Naive thymus-derived CD4-positive, alpha-beta T cell (primary cell): ENCODE measurements at places on chromosomes 11 and 22.

DNA sequence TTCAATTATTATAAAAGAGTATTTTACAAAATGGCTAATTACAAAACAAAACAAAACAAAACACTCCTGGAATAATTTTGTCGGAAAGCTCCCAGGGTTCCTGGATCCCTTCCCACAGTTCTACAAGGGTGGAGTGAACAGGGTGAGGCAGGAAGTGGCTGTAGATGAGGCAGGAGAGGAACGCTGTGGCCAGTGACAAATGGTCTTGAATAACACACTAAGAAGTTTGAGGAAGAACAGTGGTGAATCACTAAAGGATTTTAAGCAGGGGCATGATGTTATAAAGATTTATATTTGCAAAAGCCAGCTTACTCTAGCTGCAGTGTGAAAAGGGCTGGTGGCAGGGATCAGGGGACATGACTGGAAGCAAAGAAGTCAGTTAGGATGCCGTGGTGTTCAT lies 33.8 kb upstream of the APOA1 start:
- DNase-seq, result no peak

DNA sequence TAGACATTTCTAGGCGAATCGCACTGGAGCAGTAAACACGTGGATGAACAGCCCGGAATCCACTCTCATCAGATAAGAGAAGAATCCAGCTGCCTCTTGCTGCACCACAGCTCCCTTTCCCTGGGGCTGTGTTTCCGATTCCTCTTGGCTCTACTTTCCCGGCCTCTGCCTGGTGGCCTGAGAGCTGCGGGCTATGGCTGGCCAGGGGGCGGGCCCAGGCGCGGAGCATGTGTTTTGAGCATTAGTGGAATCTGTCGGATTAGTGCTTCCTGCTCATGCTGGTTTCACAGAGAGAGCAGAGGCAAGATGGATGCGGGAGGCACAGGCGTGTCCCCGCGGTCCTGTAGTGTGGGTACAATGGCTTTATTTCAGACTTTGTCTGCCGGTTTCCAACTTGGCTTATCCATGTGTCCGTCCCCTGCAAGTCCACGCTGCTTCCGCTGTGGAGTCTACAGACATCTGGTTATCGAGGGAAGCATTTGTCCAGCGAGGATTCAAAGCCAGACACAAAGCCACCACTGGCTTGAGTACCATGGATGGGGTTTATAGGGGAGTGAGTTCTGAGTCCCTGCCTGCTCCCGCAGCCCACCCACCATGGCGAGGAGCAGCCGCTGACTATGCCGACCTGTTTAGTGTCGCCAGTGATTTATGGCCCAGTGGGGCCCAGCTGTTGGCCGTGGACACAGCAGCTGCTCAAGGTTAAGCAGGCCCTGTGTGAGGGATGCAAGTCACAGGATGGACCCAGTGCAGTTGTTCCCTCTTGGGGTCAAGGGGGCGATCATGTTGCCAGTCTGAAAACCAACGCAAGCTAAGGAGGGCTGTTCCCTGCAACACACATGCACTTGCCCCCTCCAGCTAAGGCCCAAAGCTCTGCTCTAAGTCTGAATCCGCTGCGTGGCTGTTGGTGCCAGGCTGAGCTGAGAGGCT lies 43.3 kb upstream of the EP300 start:
- DNase-seq, result peak; percentile 2

GRCh38 chr22:43507235-43507634 lies 95.4 kb downstream of the MPPED1 start:
- DNase-seq, result no peak

DNA sequence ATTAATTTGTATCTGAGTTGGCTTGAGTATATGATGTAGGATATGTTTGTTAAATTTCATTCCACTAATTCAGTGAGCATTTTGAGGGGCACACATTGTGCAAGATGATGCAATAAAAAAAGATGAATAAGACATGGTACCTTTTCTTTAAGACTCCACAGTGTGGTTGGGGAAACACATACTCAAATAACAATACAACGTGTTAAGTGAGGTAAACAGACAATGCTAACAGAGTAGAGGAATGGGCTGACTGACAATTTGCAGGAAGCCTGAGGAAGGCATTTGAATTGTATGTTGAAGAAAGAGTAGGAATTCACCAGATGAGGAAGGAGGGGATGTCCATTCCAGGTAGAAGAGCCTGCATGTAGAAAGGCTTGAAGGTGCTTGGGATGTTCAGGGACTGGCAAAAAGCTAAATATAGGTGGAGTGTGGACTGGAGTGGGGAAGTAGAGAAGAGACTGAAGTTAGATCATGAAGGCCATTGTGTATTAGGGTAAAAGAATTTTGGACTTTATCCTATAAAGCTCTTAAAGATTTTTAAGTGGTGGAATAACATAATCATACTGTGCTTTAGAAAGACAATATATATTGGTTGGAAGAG lies 6.8 kb downstream of the RNF169 start:
- no peak for DNase-seq

DNA sequence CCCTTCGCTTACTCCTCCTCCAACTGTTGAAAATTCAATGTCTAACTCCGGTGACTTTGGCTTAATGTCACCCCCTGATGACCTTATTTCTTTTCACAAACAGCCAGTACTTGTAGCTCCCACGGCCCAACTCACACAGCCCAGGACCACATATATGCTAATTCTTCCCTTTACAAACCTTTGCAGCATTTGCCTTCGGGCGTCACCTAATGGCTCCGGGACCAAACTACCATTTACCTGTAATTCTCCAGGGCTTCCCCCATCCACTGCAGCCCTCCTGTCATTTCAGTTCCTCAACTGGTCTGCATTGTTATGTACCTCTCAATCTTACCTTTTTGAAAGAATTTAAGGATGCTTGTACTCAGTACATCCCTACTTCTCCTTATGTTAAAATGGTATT lies 29.8 kb upstream of the OR56B4 start:
- DNase-seq, result no peak

DNA sequence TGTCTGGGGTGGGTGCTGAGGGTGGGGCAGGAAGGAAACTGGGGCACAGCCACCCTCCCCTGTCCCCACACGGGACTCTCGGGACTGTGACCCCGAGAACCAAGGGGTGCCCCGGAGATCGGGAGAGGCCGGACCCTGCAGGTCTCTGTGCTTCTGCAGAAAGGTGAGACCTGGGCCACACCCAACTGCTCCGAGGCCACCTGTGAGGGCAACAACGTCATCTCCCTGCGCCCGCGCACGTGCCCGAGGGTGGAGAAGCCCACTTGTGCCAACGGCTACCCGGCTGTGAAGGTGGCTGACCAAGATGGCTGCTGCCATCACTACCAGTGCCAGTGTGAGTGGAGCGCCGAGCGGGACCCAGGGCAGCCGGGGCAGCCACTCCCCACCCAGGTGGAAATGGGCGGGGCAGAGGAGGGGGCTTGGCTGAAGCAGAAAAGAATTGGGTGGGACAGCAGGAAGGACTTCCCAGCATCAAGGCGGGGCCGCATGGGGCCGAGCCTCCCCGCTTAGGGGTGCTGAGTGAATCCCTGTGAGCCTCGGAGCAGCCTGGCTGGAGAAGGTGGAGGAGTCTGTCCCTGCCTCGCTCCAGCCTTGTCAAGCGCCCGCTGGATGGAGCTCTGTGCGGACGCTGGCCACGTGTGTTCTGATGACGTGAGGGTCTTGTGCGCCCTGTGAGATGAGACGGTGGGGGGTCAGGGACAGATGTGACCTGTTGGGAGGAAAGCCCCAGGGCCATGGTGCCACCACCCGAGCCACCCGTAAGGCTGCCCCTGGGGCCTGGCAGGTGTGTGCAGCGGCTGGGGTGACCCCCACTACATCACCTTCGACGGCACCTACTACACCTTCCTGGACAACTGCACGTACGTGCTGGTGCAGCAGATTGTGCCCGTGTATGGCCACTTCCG lies 29.3 kb upstream of the MUC5B start:
- DNase-seq, result no peak

DNA sequence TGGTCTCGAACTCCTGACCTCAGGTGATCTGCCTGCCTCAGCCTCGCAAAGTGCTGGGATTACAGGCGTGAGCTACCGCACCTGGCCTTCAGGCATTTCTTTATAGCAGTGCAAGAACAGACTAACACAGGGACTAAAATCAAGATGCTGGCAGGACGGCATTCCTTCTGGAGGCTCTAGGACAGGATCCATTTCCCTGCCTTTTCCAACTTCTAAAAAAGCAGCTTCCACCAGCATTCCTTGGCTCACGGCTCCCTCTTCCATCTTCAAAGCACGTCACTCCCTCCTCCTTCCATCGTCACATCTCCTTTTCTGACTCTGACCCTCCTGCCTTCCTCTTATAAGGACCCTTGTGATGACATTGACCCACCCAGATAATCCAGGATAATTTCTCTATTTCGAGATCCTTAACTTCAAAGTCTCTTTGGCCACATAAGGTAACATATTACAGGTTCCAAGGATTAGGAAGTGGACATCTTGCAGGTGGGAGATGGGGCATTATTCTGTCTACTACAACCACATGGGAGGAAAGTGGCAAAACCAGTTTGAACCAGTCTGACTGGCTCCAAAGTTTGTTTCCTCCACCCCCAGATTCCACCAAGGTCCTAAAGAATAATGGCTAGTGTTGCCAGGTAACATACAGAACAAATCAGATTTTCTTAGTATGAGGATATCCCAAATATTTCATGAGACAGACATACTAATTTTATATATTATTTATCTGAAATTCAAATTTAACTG lies 172.5 kb downstream of the MN1 start:
- no peak for DNase-seq

GRCh38 chr22:39381009-39381755 lies 18.4 kb upstream of the TAB1 start:
- no peak for DNase-seq

GRCh38 chr22:40855979-40856512 lies 393 bp downstream of the ST13 start:
- DNase-seq, result peak; percentile 44
